ENCODE measurements at places on chromosomes 13 and 19.
A peak's percentile ranks its signal among the peaks of the same experiment; 100 is the strongest.

- DNase-seq = no peak
These were observed 378.9 kb downstream of the DLEU7 start for GRCh38 chr13:50464349-50465251.

DNA sequence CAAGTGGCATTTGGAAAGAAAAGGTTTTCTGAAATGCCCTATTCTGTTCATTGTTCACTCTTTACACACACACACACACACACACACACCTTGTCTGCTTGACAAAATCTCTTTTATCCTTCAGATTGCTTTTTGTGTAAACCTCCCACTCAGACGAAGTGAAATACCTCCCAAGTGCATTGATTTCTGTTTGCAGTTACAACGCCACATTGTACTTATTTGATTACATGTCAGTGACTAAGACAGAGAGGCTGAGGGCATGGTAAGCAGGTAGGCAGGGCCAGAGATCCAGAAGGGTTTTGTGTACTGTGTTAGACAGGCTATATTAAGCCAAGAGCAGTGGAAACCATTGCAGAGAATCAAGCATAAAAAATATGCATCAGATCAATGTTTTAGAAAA lies 561.8 kb downstream of the GPC6 start:
- DNase-seq = no peak

- peak; percentile 43 for DNase-seq
These were observed 98.3 kb downstream of the SLC7A1 start for GRCh38 chr13:29497137-29497654.

DNA sequence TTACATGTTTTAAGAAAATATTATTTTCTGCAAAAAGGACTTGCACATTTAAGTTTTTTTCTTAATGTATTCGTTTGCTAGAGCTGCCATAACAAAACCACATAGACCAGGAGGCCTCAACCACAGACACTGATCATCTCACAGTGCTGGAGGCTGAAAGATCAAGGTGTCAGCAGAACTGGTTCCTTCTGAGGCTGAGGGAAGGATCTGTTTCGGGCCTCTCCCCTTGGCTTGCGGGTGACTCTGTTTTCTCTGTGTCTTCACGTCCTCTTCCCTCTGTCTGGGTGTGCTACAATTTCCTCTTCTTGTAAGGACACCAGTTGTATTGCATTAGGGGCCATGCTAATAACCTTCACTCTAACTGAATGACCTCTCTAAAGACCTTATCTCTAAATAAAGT lies 364.2 kb downstream of the IRS2 start:
- no peak for DNase-seq

DNA sequence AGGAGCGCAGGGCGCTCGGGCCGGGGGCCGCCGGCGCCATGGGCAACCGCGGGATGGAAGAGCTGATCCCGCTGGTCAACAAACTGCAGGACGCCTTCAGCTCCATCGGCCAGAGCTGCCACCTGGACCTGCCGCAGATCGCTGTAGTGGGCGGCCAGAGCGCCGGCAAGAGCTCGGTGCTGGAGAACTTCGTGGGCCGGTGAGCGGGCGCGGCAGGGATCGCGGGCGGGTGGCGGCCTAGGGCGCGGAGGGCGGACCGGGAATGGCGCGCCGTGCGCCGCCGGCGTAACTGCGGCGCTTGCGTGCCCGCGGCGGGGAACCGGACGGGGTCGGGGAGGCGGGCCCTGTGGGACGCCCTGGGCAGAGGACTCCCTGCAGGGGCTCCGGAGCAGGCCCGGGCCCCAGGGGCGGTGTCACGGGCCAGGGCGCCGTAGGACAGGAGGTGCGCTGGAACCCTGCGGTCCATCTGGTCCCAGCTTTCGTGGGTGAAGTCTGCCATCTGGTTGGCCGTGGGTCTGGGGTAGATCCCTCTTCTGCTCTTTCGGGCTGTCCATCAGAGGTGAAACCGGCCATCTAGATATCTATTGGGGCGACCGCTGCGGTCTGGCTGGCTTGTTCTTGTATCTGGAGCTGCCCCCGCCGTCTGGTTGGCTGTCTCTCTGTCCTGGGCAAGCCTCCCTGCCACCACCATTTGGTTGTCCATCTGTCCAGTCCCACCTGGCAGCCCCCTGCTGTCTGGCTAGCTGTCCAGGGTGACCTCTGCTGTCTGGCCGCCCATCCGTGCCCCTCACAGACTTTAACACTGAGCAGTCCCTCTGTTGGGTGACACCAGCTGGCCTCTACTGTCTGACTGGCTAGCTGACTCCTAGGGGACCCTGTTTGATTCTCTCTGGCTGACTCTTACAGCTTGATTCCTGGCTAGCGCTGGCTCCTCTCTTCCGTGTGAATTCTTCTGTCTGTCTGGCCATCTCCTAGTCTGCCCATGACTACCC lies 622 bp downstream of the DNM2 start:
- DNase-seq = peak; percentile 71

DNA sequence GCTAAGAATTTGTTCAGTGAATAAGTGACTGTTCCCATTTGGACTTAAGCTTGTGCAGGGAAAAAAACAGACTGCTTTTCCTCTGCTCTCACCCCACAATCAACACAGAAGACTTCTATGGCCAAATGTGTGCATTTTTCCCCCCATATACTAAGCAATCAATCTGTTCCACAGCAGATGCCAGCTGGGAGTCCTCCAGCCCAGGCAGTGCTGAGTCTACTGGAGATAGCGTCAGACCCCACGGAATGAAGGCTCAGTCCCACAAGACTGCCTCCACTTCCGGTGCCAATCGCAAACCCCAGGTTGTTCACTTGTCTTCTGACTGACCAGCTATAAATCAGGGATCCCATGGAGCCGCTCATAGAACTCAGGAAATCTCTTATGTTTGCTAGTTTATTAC lies 69.5 kb upstream of the ANKRD10 start:
- DNase-seq = no peak

DNA sequence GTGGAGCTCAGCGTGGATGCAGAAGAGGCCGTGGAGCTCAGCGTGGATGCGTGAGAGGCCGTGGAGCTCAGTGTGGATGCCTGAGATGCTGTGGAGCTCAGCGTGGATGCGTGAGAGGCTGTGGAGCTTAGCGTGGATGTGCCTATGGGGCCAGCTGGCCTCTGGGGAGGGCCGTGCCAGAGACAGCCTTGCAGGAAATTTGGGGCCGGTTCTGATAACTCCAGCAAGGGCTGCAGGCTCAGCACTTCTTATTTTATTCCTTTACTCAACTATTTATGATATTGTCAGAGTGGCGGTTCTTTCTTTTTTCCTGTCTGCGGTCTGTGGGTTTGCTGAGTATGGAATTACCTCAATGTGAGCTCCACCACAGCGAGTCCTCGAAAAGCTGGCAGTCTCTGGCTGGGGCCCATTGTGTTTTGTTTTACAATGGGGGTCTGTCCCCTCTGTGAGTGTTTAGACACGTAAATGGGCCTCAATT lies 17.8 kb upstream of the TMEM255B start:
- no peak for DNase-seq

All from nephron progenitor cell (in vitro differentiated cells).